Myocyte (in vitro differentiated cells): ENCODE measurements at places on chromosomes 2 and 18. TPM values are rescaled to one million over a fixed set of nuclear protein-coding genes. Genes with fewer than 3 reads are reported as not detected.

GAL3ST2 gene
- total RNA-seq, result 0.47 TPM in 1 of 2 replicates, not detected in the other

FOXD4L1 gene
- total RNA-seq, result 0.26 and 0.43 TPM in 2 replicates

COL3A1 gene
- total RNA-seq, result 1,311 and 1,575 TPM in 2 replicates

CHST9 gene
- not detected in 2 replicates for total RNA-seq

PRKCE gene
- total RNA-seq, result 1.7 and 2.4 TPM in 2 replicates

DUSP2 gene
- total RNA-seq, result 1.6 and 1.9 TPM in 2 replicates

MC2R gene
- not detected in 2 replicates for total RNA-seq
